ENCODE measurements at places on chromosomes 7 and 10.

- no peak for DNase-seq
Measured at GRCh38 chr7:67448271-67448670, 451.6 kb downstream of the TYW1 start.

DNA sequence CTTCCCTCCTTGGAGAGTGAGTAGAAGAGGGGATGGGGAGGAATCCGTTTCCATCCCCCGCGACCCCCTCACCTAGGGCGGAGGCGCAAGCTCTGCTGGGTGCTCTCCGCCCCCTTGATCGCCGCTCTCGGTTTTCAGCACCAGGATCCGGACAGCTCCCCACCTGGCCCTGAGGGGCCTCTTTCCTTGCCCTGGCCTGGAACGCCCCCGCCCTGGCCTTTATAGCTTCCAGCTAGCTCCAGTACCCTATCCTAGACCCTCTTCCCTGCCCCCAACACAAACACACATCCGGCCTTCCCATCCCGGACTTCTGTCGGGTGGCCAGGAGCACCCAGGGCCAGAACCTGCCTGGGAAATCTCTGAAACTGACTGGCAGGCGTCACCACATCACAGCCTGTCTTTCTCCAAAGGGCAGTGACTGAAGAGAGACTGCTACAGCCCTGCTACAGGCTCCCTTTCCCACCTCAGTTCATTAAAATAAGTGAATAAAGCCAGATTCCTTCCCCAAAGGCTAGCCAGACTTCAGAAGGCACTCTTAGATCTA lies 72.3 kb upstream of the LEP start:
- no peak for DNase-seq

DNA sequence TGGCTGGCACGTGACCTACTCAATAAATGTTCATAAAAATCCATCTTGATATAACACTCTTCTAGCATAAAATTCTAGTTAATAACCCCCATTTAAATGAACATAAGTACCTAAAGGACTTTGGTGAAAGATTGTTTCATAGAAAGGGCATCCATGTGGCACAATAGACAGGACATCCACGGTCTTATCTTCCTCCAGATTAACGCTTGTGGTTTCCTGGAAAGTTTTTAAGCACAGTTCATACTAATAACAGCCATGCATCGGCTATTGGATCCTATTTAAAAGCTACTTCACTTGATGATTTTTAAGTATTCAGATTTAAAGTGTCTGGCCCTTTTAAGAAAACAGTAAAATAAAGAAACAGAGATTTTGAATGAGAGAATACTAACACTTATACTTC lies 288.3 kb downstream of the AHR start:
- DNase-seq: no peak

DNA sequence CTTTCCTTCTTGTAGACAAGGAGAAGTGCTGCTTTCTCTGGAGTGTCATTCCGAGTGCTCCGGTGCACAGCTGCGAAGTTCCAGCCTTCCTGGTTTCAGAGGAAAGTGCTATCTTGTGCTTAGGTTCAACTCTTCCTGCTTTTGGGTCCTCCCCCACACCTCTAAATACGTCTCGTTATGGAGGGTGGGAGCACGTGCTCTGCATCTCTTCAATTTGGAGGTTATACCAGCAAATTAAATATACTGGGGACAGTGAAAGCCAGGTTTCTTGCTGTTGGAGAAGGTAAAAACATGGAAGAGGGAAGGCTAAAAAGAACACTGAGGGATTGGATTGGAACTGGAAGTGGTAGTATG lies 2.4 kb upstream of the ESYT2 start:
- DNase-seq: no peak

DNA sequence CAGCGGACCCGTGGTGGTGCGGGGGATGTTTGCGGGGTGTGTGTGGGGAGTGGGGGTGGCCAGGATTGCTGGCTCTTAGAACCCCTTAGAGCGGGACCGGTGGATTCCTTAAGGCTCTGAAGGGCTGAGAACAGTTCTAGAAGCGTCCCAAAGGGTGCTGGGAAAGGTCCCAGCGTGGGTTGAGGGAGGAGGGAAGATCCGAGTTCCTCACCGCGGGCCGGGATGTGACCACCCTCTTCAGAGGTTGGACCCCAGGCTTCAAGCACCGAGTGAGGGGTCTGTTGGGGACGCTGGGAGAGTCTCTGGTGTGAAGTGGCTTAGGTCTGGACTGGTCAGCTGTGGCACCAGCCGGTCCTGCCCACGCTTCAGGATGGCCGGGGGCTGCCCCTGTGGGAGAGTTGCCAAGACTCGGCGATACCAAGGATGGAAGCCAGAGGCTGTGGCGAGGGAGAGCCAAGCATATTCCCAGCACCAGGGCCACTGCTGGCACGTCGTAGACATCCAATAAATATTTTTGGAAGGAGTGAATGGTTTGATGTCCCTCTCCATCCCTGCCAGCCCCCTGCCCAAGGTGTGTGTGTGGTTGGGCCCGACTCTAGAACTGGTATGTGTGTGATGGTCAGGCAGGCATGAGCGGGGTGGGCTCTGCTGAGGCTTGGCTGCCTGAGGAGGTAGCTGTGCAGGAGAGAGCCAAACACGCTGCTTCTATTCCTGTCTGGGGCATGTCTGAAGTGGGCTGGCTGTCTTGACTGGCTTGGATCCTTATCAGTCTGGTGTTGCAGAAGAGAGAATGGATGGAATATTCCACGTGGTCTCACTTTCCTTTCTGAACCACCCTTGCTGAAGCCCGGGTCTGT lies 19.2 kb downstream of the ZNF775 start:
- no peak for DNase-seq

DNA sequence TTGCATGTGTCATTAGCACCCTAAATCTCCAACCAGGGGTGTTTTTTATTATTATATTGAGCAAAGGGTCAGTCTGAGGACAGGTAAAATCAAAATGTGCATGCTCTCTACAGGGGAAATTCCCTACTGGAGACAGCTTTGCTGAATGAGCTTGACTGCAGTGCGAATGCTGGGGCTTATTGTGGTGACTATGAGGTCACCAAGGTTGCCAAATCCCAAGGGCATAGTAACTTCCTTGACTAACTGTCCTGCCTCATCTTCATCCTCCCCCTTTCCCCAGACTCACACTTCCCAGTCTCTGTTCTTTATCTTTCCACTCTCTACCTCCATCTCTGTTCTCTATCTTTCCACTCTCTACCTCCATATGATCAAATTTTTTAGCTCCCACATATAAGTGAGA lies 22.9 kb upstream of the AOC1 start:
- no peak for DNase-seq

- no peak for DNase-seq
Measured at GRCh38 chr10:14554091-14554490, 220.6 kb downstream of the FAM107B start.

DNA sequence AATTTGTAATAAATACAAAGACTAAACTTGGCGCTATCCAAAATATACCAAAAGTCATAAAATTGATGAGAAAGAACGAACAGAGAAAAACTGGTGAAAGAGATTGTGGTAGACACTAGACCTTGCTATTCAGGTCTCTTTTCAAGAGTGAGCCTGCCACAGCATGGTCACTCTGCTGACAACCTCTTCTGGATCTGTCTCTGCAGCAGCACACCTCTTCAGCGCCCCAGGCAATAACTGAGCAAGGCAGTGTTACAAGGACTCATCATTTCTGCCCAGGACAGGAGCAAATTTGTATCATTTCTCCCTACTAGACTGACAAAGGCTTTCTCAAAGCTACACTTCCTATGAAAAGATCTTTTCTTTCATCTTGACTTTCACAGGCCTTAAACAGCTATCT lies 976.0 kb downstream of the DNAJB9 start:
- DNase-seq: no peak

- DNase-seq: peak; percentile 19
Measured at GRCh38 chr7:133230591-133231194, 22.2 kb upstream of the EXOC4 start.

GRCh38 chr7:127895360-127895759 lies 135.9 kb downstream of the LRRC4 start:
- DNase-seq: no peak

DNA sequence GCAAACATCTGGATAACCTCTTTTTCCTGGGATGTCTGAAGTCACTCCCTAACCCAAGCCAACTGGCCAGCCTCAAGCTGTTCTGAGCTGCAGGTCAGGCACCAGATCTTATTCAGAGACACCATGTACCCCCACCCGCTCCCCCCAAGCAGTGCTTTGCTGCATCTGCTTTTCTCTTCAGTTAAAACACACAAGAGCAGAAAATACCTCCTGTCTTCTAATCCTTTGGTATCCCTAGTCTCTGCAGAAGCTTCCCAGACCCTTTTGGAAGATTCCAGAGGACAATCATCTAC lies 3.0 kb downstream of the ZNF488 start:
- DNase-seq: no peak

- DNase-seq: no peak
Measured at GRCh38 chr7:42217548-42217947, 19.5 kb downstream of the GLI3 start.

- DNase-seq: no peak
Measured at GRCh38 chr10:94370501-94370900, 7.8 kb upstream of the NOC3L start.

- no peak for DNase-seq
Measured at GRCh38 chr10:84607044-84607443, 278.7 kb downstream of the CCSER2 start.

DNA sequence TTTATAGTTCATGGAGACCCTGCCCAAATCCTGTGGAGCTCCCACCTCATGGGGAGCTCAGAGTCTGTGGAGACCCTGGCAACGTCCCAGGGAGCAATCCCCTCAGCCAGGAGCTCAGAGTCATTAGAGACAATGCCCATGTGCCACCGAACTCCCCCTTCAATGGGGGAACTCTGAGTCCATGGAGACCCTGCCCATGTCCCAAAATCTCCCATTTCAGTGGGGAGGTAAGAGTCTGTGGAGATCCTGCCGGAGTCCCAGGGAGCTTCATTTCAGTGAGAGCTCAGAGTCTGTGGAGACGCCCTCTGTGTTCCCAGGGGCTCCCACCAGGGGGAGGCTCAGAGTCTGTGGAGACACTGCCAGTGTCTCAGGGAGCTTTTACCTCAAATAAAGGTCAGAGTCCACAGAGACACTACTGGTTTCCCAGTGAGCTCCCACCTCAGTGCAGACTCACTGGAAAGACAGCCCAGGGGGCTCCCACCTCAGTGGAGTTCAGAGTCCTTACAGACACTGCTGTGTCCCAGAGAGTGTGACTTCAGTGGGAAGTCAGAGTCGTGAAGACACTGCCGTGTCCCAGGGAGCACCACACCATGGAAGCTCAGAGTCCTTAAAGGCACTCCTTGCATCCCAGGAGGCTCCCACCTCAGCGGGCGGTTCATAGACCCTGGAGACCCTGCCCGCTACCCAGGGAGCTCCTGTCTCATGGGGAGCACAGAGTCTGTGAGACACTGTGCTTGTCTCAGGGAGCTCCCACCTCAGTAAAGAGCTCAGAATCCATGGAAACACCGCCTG lies 5.0 kb downstream of the MYO1G start:
- DNase-seq: no peak

DNA sequence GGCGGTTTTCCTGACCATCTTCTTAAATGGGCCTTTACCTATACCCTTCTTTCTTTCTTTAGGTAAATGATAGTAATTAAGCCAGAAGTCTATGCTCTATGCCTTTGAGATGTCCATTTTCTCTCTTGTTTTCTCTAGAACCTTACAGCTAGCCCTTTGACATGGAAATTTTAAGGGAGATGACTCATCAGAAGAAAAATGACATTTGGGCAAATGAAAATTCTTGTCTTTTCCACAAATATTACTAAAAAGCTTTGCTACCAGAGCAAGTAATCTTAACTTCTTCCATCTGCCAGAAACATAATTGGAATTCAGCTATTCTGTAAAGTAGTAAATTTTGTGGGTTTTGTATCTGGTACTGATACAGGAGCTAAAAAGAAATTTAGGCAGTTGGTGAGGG lies 59.5 kb downstream of the CCDC3 start:
- DNase-seq: no peak
